ENCODE measurements at places on chromosomes 5 and 9.

DNA sequence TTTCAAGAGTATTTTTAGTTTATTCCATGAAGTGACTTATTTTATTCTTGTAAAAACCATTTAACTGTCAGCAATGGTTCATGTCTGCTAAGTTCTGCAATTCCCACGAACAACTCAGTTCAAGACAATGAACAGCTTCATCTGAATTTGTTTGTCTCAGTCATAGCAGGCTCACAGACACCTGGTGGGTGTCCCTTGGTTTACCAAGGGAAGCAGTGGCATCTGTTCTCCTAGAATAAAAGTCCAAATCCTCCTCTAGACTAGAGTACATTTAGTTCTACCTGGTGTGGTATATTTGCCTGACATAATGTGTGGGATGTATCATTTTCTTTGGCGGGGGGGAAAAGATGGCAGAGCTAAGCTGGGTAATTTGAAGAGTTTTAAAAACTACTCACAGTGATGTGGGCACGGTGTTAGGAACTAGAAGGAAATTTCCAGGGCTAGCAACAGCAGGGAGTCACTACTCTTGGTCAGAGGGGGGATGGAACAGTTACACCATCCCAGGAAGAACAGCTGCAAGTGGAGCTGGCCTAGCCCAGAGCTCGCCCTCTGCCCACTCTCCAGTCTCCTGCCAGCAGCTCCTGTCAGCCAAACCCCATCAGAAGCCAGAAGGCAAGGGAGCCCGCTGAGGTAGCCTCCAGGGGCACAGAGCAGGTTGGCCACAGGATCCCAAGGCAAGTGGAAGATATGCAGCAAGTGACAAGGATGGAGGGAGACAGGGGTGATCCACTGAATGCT, 100.3 kb downstream of the PJA2 start:
- no peak for DNase-seq

GRCh38 chr5:139414581-139415130, 10.8 kb upstream of the SPATA24 start:
- no peak for DNase-seq

DNA sequence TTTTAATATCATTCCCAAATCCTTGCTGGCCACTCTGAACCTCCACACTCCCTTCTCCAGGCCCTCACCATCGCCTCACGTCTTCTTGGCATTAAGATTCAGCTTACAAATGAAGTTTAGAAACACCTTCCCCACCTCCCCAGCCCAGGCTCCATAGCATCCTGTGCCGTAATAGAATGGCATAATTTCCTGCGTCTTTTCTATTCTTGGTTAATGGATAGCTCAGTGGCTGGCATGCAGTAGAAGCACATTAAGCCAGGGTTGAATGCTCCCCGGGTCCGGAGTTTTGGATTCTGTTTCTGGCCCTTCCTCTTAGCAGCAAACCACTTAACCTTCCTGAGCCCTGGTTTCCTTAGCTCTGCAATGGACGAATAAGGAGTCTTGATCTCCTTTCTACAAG, 13.8 kb downstream of the WWC1 start:
- DNase-seq = no peak

GRCh38 chr5:39209924-39210323, 9.4 kb downstream of the FYB1 start:
- DNase-seq = no peak

GRCh38 chr9:113395000-113395861, 5.9 kb downstream of the ALAD start:
- DNase-seq = no peak

GRCh38 chr5:157546456-157547100, 29.0 kb downstream of the ADAM19 start:
- no peak for DNase-seq

DNA sequence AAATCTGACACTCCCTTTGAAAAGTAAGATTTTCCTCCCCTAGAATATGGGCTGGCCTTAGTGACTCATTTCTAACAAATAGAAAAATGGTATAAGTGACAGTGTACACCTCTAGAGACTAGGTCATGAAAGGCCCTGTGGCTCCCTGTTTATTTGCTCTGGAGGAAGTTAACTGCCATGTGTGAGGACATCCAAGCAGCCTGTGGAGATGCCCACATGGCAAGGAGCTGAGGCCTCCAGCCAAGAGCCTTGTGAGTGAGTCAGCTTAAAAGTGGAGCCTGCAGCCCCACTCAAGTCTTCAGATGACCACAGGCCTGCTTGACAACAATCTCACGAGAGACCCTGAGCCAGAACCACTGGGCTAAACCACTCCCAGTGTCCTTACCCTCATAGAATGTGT, 128.1 kb upstream of the LHFPL2 start:
- no peak for DNase-seq

DNA sequence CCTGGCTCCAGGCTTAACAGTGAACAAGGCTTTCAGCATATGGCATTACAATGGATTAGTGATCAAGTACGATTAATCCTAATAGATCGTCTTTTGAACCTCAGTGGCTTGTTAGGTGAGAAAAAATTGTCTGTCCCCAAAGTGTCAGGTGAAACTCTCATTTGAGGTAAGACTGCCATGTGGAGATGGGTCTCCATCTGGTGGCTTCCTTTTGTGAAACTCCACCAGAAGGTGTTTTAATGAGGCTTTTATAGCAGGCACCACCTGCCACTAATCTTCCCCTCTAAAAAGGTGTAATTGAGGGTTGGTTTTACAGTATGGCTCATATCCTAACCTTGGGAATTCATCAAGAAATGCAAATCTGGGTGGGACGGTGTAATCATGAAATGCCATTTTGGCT, 471.1 kb upstream of the MPDZ start:
- no peak for DNase-seq

GRCh38 chr9:90047828-90048227, 443.0 kb downstream of the GADD45G start:
- no peak for DNase-seq

GRCh38 chr5:127602481-127602880, 46.4 kb upstream of the CTXN3 start:
- DNase-seq = no peak

- no peak for DNase-seq
Measured at GRCh38 chr9:137457406-137458193, 1.5 kb downstream of the NSMF start.

GRCh38 chr5:59709346-59709821, 184.1 kb downstream of the PDE4D start:
- DNase-seq = no peak

DNA sequence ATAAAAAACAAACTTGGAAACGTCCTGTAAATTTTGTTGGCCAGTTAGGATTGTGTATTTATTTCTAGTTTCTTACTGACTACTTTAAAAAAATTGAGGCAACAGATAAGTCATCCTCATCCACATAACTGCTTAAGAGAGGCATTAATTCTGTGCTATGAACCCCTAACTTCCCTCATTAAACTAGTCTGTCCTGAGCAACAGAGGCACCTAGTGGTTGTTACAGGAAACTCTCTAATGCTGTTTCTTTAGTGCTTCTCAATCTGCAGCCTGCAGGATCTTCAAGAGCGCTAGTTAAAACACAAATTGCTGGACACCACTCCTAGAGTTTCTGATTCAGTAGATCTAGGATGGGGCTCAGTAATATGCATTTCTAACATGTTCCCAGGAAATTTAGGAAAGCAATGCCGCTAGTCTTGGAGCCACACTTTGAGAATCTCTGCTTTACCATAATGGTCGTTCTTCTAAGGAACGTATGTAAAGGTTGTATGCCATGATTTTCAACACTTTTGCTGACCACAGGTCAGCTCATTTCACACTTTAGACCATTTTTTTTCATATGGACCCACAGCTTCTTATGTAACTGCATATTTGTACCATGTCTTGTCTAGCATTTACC, 410.1 kb upstream of the SMARCA2 start:
- DNase-seq = peak; percentile 5

- no peak for DNase-seq
Measured at GRCh38 chr9:108743901-108744371, 111.8 kb downstream of the ACTL7B start.

- no peak for DNase-seq
Measured at GRCh38 chr9:101702257-101702656, 36.2 kb downstream of the GRIN3A start.

GRCh38 chr5:54822324-54822687, 163.1 kb downstream of the ESM1 start:
- DNase-seq = no peak

DNA sequence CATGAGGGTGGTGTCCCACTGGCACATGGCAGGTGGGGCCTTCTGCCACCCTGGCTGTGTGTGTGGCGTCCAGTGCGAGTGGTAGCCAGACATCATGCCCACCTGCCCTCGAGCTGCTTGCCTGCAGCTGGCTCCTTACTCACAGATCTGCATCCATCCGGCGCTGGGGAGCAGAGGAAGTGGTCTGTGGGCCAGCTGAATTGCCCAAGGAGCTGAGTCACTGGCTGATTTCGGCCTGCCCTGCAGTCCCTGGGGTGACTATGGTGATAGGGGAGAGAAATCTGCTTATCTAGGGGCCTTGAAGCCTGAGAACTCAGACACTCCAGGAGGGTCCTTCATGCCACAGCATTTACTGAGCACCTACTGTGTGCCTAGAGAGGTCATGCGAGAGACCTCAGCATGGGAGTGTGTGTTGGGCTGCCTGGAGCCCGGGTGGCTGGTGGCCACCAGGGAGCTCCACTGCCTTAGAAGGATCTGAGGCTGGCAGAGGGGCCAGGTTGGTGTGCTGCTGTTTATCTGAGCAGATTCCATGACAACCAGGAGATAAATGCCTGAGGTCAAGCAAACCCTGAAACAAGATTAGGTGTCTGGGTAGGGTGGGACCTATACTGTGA, 57.1 kb downstream of the SLC22A5 start:
- DNase-seq = peak; percentile 64

DNA sequence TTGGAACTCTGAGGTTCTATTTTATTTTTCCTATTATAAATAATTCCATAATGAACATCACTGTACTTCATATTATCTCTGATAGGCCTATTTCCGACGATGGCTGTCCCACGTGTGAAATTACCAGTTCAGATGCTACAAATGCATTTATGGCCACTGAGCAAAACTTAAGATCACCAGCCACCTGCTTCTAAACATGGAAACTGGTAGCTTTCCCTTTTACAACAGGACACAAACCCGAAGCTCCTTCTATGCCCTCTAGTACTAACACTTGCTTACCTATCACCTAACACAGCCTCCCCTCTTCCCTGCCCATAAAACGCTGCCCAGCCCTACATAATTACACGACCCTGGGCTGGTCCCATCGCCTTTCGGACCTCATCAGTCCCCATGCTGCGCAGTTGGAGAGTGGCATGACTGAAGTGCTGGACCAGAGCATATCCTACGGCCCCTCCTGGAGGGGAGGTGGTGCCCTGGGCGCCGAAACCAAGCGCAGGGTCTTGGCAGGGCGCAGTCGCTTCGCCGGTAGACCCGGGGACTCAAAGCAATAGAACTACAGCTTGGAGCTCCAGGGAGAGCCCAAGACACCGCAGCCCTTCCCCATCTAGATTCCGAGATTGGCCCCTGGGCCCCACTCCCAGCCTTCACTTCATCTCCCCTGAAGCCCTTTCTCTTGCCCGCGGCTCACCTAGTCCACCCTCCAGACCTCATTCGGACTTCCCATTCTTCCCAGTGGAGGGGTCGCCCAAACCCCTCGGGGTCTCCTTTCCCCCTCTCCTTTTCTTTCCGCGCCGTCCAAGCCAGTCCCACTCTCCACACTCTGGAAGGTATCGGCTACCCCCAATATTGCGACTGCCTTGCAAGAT, 1.0 kb upstream of the SAP30L start:
- no peak for DNase-seq

DNA sequence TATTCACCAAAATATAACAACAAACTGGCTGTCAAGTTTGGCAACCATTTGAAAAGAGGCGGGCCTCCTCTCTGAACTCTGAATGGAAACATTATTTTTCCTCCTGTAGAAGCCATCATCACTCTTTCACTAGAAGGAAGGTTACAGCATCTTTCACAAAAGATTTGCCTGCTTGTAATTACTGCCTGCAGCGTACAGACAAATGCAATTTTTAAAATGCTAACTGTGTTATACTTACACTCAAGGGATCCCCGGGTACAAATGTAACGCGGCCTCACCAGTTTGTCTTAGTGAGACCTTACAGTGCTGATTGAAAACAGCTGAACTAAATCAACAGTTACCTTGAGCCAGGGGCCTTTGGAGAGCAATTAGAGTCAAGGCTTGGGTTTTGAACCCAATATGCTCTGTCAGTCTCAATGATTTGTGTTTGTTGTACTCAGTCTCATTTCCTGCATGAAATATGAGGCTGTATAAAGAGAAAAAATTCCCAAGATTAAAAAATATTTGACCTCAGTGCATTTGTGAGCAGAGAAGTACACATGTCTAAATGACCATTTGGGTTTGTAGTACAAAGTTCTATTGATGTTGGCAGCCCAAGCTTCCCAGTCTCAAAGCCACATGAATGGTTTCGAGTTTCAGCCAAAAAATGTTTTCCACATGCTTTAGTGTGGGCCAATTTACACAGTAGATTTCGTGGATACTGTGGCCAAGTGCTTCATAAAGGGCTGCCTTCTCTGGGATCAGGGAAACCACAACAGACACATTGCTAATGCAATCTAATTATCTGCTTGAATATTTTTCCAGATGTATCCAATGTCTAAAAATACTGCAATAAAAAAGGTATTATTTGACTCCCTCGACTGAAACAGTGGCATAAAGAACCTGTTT, 500.0 kb downstream of the SPATA31D1 start:
- DNase-seq = peak; percentile 87

- no peak for DNase-seq
Measured at GRCh38 chr5:169384661-169385060, 83.7 kb upstream of the SLIT3 start.

DNA sequence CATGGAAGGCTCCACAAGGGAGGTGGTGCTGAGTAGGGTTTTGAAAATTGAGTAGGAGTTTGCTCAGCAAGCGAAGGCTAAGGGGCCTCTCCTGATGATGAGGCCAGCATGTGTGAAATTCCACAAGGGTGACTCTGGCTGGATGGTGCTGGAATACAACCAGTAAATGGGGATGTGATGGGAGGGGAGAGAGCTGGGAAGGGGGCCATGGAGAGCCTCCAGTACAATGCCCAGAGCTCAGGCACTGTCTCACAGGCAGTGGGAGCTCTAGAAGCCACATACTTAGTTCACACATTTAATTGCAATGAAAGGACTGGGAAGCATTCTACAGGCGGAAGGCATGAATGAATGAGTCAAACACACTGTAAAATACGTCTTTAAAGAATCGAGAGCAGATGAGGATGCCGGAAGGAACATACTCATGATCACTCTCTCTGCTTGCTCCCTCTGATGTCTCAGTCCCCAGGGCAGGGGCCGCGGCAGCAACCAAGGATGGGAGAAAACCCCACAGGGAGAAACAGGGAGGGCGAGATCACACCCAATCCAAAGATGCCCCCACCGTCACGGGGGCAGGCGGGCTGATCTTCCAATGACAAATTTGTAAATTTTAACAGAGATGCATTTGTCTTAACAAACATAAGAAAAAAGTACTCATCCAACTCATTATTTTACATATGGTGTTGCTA, 261.0 kb downstream of the NSG2 start:
- no peak for DNase-seq

GRCh38 chr5:133242221-133242835, 190.5 kb downstream of the HSPA4 start:
- DNase-seq = no peak

Data from fibroblast of skin of left quadriceps (primary cell).